ENCODE measurements at places on chromosomes 11 and 22.

DNA sequence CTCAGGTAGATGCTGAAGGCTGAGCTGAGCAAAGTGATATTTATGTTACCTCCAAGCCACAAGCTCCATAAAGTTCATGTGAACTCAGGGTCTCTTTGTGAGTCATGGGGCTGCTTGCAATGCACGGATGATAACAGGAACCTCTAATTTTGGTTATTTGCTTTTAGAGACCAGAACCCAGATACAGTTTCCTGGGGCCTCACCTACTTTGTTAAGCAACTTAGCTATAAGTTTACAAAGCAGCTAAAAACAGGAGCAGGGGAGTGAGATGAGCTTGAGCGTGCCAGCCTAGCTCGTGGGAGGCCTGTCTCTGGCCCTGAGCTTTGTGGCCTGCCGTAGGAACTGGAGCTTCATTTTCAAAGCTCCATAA, 29.2 kb downstream of the SREBF2 start:
- no peaks in the 10 kb centered on the region for H3K27me3 ChIP-seq
- no peaks in the 10 kb centered on the region for H3K4me1 ChIP-seq
- peaks cover 15% of the 10 kb centered on the region for H3K36me3 ChIP-seq

DNA sequence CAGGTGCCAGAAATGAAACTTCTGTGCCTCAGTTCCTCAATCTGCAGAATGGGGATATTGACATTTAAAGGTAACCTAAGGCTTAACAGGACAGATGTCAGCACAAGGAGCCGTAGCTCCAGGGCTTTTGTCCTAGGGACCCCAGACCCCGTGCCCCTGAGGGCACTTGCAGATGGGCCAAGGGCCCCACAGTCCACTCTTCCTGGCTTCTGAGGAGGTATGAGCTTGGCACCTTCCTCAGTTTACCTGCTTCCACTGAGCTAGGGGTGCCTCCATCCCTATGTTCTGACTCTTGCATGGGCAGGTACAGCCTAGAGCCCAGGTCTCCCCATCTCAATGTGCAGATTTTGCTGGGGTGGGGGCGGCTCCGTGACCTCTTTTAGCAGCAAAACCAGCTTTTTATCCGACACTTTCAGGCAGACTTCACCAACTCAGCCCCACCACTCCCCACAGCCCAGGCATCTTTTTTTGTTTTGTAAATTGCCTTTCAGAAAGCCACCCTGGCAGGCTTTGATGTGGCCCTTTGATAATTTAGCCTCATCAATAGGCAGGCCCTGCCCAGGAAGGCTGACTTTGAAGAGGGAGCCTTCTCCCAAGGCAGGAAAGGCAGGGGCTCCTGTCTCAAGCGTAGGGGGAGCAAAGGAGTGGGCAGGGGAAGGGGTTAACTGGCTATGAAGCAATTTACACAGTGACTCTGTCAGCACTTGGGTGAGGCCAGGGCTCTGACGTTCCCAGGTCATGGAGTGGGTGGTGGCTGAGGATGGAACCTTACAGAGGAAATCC, 23.7 kb upstream of the FGF3 start:
- no peak overlapping the region for H3K27ac ChIP-seq
- H3K27me3 ChIP-seq: peaks cover 62% of the 10 kb centered on the region
- no peak for DNase-seq
- no peaks in the 10 kb centered on the region for H3K4me1 ChIP-seq

- no peak overlapping the region for H3K27ac ChIP-seq
- H3K4me1 ChIP-seq: no peaks in the 10 kb centered on the region
- no peaks in the 10 kb centered on the region for H3K36me3 ChIP-seq
- no peaks in the 10 kb centered on the region for H3K27me3 ChIP-seq
- DNase-seq: no peak
Measured at GRCh38 chr11:28969832-28970231, 861.6 kb downstream of the METTL15 start.

DNA sequence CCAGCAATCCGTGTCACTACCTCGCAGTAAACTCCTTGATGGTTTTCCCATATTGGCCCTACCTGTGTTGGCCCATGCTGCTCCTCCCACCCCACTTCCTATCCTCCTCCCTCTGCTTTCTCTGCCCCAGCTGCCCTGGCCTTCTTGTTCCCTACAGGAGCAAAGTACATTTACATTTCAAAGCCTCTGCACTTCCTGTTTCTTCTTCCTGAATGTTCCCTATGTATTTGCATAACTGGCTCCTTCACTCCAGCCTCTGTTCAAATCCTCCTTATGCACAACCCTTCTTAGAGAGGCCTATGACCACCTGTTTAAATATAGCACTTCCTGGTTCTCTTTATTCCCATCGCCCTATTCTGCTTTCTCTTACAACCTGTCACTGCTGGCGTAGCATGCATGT, 62.2 kb downstream of the PARVA start:
- peaks cover 20% of the 10 kb centered on the region for H3K4me1 ChIP-seq
- no peak overlapping the region for H3K27ac ChIP-seq
- no peak for DNase-seq
- no peaks in the 10 kb centered on the region for H3K27me3 ChIP-seq
- no peak overlapping the region for H3K4me3 ChIP-seq

DNA sequence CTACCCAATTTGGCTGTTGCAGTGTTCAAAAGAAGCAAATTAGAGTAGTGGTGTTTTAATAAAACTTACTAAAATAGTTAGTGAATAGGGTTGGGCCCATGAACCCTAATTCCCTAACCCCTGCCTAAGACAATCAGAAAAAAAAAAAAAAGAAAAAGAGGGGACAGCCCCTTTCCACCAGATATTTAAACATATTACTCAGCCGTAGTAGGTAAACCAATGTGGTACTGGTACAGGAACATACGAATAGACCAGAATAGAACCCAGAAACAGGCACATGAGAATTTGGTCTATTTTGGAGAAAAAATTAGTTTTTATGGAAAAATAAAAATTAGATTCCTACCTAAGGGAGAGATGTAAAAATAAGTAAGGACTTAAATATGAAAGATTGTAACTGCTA, 38.6 kb downstream of the MMP7 start:
- no peaks in the 10 kb centered on the region for H3K36me3 ChIP-seq
- H3K4me1 ChIP-seq: peaks cover 20% of the 10 kb centered on the region
- H3K27me3 ChIP-seq: no peaks in the 10 kb centered on the region
- H3K27ac ChIP-seq: no peak overlapping the region
- DNase-seq: no peak

DNA sequence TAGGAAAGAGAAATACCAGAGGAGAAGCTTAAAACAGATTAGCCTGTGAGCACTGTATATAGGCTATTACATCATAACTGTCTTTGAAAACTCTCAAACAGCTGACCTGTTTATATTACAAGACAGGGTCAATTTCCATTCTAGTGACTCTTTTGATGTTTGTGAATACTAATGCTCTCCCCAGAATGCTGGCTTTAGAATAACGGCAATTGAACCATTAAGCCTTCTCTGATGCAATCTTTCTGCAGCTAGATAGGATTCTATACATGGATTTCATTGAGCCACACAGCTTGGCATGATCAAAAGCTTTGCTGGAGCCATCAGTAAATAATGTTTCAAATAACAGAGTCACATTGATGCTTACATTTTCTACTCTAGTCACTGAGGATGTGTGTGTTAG, 122.7 kb upstream of the FAT3 start:
- H3K27me3 ChIP-seq: no peaks in the 10 kb centered on the region
- H3K4me1 ChIP-seq: no peaks in the 10 kb centered on the region
- DNase-seq: no peak
- H3K4me3 ChIP-seq: no peak overlapping the region
- no peaks in the 10 kb centered on the region for H3K36me3 ChIP-seq

DNA sequence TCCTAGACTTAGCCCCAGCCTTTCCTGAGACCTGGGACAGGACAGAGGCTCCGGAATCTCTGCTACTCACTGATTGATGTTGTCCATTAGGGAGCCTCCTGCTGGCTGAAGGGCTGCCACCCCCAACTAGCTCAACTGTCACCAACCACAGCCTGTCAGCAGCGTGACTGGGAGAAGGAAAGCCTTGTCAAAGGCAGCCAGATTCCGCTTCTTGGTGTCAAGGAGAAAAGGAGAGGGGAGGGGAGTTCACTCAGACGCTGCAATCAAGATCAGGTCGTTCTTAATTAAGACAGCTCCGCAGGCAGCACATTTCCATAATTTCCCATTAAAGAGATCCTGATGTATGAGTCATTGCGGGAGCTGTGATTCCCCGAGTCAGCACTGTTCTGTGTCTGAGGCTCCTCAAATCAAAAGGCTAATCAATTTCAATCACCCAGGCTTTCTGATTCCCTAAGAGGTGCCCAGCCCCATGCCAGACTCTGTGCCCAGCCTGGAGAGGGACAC, 152.8 kb upstream of the ZBED5 start:
- H3K4me3 ChIP-seq: no peak overlapping the region
- no peaks in the 10 kb centered on the region for H3K4me1 ChIP-seq
- H3K36me3 ChIP-seq: no peaks in the 10 kb centered on the region
- H3K27me3 ChIP-seq: no peaks in the 10 kb centered on the region
- no peak overlapping the region for H3K27ac ChIP-seq

Data from MM.1S (cell line).